ENCODE measurements at places on chromosomes 4 and X.

DNA sequence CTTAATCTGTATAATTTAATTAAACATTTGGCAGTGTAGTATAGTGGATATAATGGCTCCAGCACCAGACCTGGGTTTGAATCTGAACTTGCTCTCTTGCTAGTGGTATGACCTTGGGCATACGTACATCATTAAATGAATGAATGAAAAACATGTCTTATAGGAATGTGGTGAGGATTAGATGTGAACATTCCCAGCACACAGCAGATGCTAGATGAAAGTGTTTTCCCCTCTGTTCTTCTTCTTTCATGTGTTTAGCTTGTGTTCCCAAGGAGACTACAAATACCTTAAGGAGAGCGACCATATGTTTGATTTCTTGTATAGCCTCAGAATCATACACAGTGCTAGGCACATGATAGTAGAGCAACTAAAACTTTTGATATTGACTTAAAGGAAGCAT is 56.5 kb downstream of the CT47B1 start:
- DNase-seq = no peak

DNA sequence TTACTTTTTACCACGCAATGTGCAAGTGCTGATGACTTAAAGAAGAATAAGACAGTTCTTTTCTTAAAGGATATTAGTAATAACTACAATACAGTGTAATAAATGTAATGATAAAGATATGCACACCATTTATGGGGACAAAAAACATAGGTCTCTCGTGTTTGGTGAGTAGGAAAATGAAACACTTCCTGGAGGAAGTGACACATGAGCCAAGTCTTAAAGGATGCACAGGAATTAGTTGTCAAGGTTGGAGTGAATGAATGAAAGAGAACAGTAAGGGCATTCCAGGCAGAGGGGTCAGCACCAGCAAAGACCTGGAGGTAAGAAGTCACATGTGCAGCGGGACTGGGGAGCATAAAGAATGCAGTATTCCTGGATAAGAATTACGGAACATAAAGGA is 112.7 kb downstream of the SH3RF1 start:
- no peak for DNase-seq

DNA sequence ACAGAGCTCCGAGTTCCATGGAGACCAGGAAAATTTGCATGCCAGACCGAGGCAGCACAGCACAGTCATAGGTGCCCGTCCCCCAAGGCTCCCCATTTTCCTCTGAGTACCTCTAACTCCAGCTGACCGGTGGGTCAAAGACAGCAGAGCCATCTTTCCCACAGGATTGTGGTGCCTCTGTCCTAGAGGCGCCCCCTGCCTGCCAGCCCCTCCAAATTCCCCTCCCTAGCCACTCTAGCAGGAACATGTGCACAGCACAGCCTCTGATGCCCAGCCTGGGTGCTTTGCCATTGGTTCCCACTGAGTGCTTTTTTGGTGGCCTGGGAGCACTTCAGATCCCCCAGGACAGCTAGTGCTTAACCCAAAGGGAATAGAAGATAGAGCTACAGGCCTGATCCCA is 368.5 kb upstream of the PABPC5 start:
- no peak for DNase-seq

GRCh38 chrX:48613502-48614160 is 16.3 kb downstream of the WDR13 start:
- no peak for DNase-seq

DNA sequence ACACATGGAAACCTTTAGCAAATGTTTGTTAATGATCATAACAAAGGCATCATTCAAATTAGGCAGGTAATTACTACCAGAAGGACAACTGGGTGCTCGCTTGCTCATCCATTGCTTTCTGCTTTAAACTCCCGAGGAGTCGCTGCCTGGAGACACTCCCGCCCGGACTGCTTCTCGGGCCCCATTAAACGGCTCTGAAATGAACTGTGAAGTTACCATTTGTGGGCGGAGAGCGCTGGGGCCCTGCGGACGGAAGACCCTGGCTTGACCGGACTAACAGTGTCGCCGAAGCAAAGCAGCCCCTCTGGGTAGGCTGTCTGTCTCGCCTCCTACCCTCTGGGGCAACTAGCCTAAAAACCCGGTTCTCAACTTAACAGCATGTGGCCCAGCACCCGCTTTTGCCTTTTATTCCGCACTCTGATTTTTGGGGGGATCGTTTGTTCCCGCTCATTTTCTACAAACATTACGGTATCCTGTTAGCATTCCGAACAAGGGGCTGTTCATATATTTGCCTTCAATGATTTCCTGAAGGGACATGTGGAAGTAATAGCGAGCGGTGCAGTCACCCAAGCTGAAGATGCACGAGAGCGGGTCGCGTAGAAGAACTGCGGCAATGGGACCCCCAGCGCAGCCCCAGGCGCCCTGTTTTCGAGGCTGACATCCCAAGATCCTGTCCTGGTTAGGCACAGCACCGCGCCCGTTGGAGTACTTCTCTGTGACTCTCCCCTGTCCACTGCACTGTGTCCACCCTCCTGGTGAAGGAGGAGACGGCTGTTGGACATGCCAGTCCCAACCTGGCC is 1.6 kb upstream of the PDGFRA start:
- DNase-seq = no peak

- DNase-seq = no peak
Measured at GRCh38 chrX:13377550-13377934, 57.7 kb upstream of the ATXN3L start.

Data from prostate gland (tissue), 2 donors.